ENCODE measurements at places on chromosomes 4 and X.

DNA sequence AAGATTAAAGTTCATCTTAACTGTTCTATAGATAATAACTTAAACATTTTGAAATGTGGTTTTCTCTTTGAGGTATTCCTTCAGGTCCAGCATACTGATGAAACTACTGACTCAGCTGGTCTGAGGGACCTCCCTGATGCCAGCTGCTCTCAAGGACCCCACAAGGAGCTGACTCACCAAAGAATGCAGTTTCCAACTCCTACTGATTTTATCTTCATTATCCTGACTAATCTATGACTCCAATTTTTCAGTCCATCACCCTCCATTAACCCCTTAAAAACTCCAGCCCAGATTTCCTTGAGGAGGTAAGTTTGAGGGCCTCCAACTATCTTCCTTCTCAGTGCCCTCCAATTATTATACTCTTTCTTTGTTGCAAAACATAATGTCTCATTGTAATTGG, 1.4 kb upstream of the UGT2B4 start:
- no peak for DNase-seq

GRCh38 chr4:6546091-6546490, 28.9 kb upstream of the MAN2B2 start:
- no peak for DNase-seq

- no peak for DNase-seq
Measured at GRCh38 chrX:74949717-74950116, 24.5 kb upstream of the NEXMIF start.

GRCh38 chr4:168612450-168613135, 115.7 kb downstream of the PALLD start:
- no peak for DNase-seq

DNA sequence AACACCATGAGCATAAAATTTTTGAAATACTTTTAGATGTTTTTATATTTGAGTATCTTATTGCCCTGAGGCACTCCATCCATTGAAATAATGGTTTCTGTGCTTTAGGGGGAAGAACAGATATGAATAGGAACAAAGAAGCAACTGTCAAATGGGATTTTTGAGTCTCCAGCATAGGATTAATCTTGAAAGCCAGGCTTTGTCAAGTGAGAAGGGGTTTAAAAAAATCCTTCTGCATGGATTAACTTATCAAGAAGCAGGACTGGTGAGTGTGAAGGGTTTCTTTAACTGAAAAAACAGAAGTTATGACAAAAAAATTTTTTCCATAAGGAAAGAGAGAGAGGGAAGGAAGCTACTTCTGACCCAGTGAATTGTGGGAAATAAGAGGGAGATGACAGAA, 7.6 kb upstream of the NUDT9 start:
- no peak for DNase-seq

DNA sequence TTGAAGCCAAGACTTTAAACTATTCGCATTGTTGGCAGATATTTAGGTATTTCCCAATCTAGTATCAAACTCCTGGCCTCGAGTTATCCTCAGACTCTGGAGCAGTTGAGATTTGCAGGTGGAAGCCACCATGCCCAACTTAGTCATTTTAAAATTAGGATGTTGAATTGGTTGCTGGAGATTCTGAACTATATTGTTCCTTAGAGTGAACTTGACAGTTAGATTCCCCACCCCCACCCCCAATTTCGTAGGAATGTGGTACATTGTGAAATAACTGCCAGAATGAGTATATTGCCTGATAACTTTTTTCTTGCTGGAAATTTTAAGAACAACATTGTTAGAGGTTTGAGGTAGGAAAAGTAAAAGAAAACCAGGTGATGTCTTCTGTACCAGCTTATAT, 2.3 kb downstream of the NOCT start:
- DNase-seq: no peak
